ENCODE measurements at places on chromosomes 3 and 15.

- no peak for DNase-seq
Measured at GRCh38 chr3:64291345-64291744, 66.1 kb upstream of the PRICKLE2 start.

- DNase-seq, result no peak
Measured at GRCh38 chr3:169939320-169939719, 27.3 kb upstream of the SEC62 start.

GRCh38 chr3:56193519-56193918 is 274.7 kb downstream of the ERC2 start:
- DNase-seq, result no peak

- no peak for DNase-seq
Measured at GRCh38 chr15:57614241-57614640, 22.5 kb downstream of the MYZAP start.

DNA sequence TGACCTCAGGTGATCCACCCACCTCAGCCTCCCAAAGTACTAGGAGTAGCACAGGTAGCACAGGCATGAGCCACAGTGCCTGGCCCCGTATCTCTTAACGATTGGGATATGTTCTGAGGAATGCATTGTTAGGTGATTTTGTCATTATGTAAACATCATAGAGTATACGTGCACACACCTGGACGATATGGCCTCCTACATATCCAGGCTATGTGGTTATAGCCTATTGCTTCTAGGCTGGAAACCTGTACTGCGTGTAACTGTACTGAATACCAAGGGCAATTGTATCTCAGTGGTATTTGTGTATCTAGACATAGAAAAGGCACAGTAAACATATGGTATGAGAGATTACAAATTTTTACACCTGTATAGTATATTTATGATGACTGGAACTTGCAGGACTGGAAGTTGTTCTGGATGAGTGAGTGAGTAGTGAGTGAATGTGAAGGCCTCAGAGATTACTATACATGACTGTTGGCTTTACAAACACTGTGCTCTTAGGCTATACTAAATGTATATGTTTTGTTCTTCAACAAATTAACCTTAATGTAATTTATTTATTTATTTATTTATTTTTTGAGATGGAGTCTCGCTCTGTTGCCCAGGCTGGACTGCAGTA is 120.7 kb downstream of the MBNL1 start:
- no peak for DNase-seq

GRCh38 chr15:90191794-90192509 is 9.2 kb upstream of the SEMA4B start:
- no peak for DNase-seq

DNA sequence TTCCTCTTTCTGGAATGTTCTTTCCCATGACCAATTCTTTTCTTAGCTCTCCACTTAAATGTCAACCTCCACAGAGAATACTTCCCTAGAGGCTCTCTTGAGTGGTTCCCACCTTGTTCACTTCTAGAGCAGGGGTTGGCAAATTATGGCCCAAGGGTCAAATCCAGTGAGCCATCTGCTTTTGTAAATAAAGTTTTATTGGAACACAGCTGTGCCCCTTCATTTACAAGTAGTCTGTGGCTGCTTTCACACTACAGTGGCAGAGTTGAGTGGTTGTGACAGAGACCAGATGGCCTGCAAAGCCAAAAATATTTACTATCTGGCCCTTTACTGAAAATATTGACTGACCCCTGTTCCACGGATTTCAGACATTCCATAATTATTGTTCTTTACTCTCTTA is 166.2 kb downstream of the WNT5A start:
- no peak for DNase-seq

DNA sequence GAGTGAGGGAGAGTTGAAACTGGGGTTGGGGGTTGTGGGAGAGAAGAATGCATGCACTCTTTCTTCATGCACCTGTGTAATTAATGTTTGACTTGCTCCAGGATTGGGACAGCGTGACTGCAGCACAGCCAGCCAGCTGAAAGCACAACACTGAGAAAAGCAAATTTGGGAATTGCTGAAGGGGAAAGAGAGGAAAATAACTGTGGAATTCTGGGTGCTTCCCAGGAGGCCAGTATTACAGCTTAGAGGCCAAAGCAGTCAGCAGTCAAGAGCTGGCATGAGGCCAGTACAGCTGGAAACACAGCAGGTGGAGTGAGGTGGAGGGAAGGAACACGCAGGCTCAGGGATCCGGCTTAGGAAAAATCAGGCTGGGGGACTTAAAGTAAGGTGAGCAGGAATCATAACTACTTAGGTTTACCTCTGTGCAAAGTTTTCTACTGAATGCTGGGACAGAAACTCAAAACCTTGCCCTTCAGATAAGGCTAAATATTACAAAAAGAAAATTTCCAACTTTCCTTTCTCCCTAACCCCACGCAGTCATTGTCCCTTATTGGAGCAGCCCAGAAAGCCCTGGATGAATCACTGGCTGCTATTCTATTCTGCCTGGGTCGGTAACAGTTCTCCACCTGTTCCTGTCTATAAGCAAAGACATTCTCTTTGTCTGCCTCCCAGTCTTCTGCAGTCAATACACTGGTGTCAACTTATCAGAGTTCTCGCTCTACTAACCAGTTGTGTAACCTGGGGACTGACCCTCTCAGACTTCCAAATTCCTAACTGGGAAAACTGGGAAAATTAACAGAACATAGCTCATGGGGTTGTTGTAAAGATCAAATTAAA is 167.2 kb downstream of the MAGI1 start:
- DNase-seq, result no peak

DNA sequence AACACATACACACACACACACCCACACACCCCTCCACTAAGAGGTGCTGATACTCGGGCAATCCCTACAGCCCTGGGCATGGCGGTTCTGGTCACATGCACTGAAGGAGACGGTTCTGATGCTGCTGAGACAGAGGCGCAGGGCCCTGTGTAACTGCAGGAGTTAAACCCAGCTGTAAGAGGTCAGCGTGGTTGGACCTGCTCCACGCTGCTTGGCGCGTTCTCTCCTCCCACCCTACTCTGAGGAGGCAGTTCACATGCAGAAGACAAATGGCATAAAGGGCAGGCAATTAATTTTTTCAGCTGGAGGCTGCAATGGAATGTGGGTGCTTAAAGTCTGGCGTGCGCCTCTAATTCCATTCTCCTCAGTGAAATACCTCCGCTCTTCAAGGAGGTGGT is 35.2 kb downstream of the GRK7 start:
- no peak for DNase-seq

DNA sequence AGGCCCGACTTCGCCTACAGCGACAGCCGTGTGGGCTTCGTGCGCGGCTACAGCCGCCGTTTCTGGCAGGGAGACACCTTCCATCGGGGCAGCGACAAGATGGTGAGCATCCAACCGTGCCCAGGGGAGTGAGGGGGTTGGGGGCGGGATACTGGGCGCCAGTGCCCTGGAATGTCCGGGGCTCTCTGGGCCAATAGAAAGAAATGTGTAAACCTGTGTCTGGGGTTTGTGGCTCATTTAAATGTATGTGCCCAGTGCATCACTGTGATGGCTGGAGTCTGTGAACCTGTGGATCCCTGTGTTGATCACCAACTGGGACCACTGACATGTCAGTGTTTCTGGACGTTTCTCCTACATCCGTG is 423 bp downstream of the CHAC1 start:
- DNase-seq, result no peak

GRCh38 chr3:194132465-194133286 is 3.3 kb upstream of the HES1 start:
- no peak for DNase-seq

DNA sequence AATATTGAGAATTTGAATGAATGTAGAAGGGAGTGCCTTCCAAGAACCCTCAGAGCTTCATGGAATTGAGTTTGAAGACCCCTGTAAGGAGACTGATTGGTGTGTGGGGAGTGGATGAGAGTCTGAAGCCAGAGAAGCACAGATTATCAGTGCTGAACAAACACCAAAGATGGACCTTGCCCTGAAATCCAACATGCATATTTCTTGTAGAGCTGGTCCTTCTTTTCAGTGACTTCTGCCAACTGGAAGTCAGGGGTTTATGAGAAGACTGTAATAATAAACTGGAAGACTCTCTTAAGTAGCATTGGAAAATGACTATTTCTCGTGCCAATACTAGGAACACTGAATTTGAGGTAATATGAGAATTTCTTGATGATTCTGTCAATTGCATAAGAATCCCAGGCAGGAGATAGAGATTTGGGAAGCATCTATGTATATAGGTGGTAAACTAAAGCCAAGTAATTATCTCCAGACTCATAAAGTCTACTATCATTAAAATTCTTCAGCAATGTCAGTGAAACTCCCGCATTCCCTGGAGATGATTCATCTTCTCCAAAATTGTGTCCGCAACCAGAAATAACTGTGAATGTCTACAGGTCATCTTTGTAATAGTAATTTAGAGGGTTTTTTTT is 213.8 kb downstream of the IL5RA start:
- no peak for DNase-seq

DNA sequence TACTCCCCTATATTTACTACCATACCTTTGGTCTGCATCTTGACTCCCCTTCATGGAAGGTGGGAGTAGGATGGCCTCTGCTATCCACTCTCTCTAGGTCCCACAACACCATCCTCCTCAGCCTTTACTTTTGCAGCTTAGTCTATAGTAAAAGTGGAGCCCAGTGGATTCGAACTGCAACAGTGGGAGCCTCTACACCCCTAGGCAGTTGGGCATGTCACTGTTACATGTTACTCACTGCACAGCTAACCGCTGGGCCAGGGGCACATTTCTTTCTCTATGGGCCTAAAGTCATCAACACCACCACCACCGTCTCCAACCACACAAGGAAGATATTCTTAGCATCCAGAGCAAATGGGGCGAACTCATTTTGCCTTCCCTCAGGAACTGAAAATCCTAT is 62.9 kb downstream of the KLF13 start:
- no peak for DNase-seq

GRCh38 chr3:53726643-53727042 is 119.6 kb downstream of the CHDH start:
- no peak for DNase-seq

DNA sequence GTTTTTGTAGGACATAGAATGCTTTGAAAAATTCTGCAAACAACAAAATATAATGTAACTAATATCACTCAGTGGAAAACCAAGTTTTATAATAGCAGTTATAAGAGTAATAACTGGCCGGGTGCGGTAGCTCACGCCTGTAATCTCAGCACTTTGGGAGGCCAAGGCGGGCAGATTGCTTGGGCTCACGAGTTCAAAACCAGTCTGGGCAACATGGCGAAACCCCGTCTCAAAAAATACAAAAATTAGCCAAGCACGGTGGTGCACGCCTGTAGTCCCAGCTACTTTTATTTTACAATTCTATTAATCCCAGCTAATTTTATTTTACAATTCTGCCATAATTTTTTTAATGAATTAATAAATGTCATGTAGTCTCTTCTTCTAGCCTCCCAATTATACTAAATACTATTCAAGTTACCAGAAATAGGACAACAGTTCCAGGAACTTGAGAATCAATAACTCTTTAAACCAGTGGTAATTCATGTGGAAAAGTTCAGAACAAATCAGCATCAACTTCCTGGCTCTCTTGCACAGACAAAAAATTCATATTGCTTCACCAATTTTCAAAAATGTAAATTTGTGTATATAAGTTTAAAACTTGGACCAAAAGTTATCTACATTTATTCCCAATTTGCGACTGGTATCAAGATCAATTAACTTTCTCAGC is 2.2 kb downstream of the DENND4A start:
- DNase-seq, result no peak

GRCh38 chr15:78850352-78850751 is 22.3 kb upstream of the MORF4L1 start:
- DNase-seq, result no peak

DNA sequence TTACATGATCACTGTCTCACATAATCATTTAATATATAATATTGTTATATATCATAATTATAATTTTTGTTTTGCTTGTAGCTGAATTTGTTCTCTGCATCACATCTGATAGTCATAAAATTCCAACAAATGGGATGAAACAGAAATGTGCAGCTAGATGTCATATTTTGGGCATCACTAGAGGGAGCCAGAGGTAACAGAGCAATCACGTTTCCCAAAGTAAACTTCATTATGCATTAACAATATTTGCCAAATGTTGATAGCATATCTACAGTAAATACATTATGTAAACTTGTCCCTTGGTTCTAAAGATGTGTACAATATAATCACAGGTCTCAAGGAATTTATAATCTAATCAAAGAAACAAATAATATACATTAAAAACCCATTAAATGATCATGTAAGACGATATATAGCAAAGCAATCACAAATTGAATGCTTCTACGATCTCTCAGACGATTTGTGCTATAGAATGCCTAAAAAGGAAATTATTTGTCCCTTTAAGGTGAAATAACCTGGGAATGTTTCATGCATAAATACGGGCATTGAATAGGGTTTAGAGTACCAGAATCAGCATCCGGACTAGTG is 234.2 kb upstream of the MCTP2 start:
- DNase-seq, result no peak

GRCh38 chr3:78633626-78634025 is 1134.2 kb downstream of the ROBO1 start:
- no peak for DNase-seq

Data from stimulated activated CD4-positive, alpha-beta T cell treated with anti-CD3 and anti-CD28 coated beads, Interleukin-4, amount 100 ng/mL, for 4 hours (primary cell).